GM04503 (cell line): ENCODE measurements at places on chromosomes 2 and 18.

GRCh38 chr18:73254564-73254963 is 386.8 kb upstream of the NETO1 start:
- DNase-seq, result no peak

DNA sequence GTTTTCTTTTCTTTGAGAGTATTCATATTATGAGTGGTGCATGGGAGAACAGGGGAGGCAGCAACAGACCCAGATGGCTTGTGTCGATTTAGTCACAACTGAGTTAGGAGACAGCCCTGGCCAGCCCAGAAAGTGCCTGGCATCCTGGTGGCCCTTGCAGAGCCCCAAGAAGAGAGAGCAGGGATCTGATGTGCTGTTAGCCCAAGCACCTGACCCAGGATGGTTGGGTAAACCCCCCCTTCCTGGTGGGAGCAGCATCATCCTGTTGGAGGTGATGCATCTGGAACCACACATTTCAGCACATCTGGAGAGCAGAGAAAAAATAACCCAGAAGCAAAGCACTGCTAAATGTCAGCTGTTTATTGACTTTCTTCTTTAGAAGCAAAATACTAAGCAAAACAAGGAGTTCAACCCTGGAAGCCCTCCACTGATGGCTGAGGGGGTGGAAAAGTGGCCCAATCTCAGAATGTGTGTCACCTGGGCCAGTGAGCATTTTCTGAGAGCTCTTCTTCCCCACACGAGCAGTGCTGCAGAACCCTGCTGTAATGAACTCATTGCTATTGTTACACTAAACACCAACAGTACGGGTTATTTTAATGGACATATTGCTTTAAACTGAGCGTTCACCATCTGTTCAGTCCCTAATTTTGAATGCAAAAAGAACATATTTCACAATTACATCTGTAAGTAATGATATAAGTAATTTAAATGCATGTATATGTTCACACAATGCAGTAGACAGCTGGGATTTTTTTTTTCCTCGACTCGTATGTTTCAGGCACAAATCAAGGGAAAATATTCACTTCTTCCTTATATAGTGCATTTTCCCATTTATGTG is 100.6 kb upstream of the SMIM21 start:
- DNase-seq, result no peak

GRCh38 chr2:127158614-127159290 is 51.8 kb upstream of the BIN1 start:
- DNase-seq, result no peak

- DNase-seq, result no peak
Measured at GRCh38 chr18:41809652-41810051, 145.4 kb upstream of the PIK3C3 start.

GRCh38 chr18:46917803-46918600 is 600 bp downstream of the KATNAL2 start:
- DNase-seq, result no peak
